Uterine smooth muscle cell (primary cell): ENCODE measurements at places on chromosomes 1 and 21. TPM values are rescaled to one million over a fixed set of nuclear protein-coding genes. Genes with fewer than 3 reads are reported as not detected.

KDM5B gene
- total RNA-seq, result 70.7 and 96.7 TPM in 2 replicates

TNFRSF14 gene
- total RNA-seq, result 16.5 and 35.4 TPM in 2 replicates

TAS1R1 gene
- not detected in 2 replicates for total RNA-seq

DDR2 gene
- 230 and 316 TPM in 2 replicates for total RNA-seq

APH1A gene
- 84.4 and 94.4 TPM in 2 replicates for total RNA-seq

ZNF683 gene
- total RNA-seq, result not detected in 2 replicates

SMIM1 gene
- total RNA-seq, result 0.55 and 2.5 TPM in 2 replicates

BCAN gene
- 0.11 TPM in 1 of 2 replicates, not detected in the other for total RNA-seq

SRRM1 gene
- total RNA-seq, result 40.9 and 50.1 TPM in 2 replicates

TIPRL gene
- total RNA-seq, result 41.9 and 46.4 TPM in 2 replicates

HUNK gene
- total RNA-seq, result under 0.01 and 0.12 TPM in 2 replicates

OR2G6 gene
- not detected in 2 replicates for total RNA-seq

OR2L3 gene
- 0.11 and 0.12 TPM in 2 replicates for total RNA-seq

CSF1 gene
- total RNA-seq, result 69.7 and 108 TPM in 2 replicates

KCNQ4 gene
- under 0.01 TPM in 1 of 2 replicates, not detected in the other for total RNA-seq

LEMD1 gene
- total RNA-seq, result 0.33 TPM in 1 of 2 replicates, not detected in the other

NHLH2 gene
- not detected in 2 replicates for total RNA-seq

HAO2 gene
- total RNA-seq, result not detected in 2 replicates

HRNR gene
- total RNA-seq, result not detected in 2 replicates

LCK gene
- total RNA-seq, result not detected in 2 replicates

CFAP107 gene
- total RNA-seq, result 0.12 TPM in 1 of 2 replicates, not detected in the other

WNT3A gene
- not detected in 2 replicates for total RNA-seq

UTP25 gene
- total RNA-seq, result 10.2 and 15.7 TPM in 2 replicates

TTC22 gene
- not detected in 2 replicates for total RNA-seq

GREM2 gene
- 1.00 and 1.9 TPM in 2 replicates for total RNA-seq

COL16A1 gene
- 50.2 and 202 TPM in 2 replicates for total RNA-seq

KRTAP21-2 gene
- total RNA-seq, result not detected in 2 replicates

RGS18 gene
- not detected in 2 replicates for total RNA-seq

FCRLB gene
- total RNA-seq, result 9.0 and 16.6 TPM in 2 replicates

ECE1 gene
- total RNA-seq, result 65.0 and 75.2 TPM in 2 replicates

ANGPTL1 gene
- total RNA-seq, result 2.1 and 3.8 TPM in 2 replicates

CRABP2 gene
- 17.0 and 21.5 TPM in 2 replicates for total RNA-seq

GIPC2 gene
- 0.11 and 0.12 TPM in 2 replicates for total RNA-seq

SPRR1A gene
- not detected in 2 replicates for total RNA-seq

KRTAP13-4 gene
- not detected in 2 replicates for total RNA-seq

GPR25 gene
- total RNA-seq, result not detected in 2 replicates

CELA3A gene
- total RNA-seq, result not detected in 2 replicates

MYBPH gene
- total RNA-seq, result 0.11 and 0.75 TPM in 2 replicates

ADORA1 gene
- 4.1 and 7.5 TPM in 2 replicates for total RNA-seq

MAP1LC3C gene
- total RNA-seq, result 0.25 and 0.44 TPM in 2 replicates
